Neural progenitor cell (in vitro differentiated cells): ENCODE measurements at places on chromosomes 1 and 21.

DNA sequence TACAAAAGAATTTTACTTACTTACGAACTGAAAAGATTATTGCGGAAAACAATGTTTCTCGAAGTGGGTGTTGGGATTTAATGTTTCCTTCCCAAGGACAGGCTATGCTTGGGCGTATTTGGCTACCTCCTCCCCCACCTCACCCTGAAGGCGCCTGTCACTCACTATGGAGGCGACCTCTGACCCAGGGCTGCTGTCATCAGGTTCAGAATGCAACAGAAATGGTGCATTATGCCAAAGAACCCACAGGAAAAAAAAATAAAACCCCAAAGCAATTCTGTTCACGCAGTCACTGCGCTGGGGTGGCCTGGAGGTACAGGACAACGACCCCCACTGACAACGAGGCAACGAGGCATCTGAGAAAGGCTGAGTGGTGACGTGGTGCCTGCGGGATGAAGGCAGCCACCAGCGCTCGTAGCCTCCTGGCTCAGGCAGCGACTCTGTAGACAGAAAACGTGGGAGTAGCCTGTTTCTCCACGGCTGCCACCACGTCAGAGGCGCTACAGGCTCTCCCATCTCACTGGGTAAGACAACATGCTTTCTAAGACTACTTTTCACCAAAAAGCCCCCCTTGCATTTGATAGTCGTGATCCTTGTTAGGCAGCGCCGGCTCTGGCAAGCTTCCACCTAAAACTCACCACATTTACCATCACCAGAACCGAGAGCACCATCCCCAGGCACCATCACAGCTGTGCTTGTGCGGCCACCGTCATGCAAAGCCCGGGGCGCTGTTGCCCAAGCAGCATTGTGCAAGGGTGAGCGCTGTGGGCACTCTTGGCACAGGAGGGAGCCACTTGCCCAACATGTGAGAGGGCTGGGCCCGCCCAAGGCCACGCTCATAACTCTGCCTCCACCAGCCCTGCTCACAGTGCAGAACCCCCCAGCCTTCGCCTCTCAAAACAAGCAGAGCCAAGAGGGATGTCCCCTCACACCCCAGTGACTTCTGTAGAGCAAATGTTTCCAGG is 14.3 kb downstream of the NADK start:
- no peak for DNase-seq

DNA sequence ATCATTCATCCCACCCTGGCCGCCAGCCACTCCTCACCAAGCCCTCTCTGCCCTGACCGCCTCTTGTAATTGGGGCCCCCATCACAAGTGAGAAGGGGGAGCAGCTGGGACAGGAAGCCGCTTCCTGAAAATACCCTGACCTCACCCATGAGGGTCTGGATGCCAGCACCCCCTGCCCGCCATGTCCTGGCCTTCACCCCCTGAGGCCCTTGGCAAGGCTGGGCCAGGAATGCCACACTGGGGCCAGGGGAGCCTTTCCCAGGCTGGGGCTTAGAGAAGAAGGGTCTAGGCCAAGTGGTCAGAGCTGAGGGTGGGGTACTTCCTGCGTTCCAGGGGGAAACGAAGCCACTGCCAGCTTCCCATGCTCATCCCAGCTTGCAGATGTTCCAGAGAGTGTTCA is 60.5 kb downstream of the TAS1R2 start:
- DNase-seq = no peak

DNA sequence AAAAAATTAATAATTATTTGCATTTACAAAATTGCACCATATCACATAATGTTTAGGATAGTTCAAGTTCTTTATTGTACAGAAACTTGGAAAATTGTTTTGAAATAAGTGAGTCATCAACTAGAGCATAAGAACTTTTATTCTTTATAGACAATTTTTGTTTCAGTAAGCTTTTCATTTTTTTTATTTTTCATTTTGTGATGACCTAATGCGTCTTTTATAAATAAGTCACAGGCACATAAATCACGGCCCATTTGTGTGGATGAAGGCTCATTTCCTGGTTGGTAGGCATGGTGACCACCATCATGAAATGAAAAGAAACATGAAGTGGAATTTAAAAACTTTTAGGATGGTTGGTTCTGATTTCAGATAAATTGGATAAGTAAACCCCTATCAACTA is 39.3 kb downstream of the SPAG17 start:
- DNase-seq = no peak

DNA sequence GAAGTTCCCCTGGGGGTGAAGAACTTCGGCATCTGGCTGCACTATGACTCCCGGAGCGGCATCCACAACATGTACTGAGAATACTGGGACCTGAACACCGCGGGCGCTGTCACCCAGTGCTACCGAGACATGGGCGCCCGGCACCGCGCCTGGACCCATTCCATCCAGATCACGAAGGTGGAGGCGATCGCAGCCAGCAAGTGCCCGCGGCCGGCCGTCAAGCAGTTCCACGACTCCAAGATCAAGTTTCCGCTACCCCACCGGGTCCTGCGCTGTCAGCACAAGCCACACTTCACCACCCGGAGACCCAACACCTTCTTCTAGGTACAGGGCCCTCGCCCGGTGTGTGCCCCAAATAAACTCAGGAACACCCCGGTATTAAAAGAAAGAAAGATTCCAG is 22.0 kb upstream of the SLC9A1 start:
- no peak for DNase-seq

GRCh38 chr21:45873866-45874265 is 107.7 kb upstream of the COL6A1 start:
- DNase-seq = no peak

DNA sequence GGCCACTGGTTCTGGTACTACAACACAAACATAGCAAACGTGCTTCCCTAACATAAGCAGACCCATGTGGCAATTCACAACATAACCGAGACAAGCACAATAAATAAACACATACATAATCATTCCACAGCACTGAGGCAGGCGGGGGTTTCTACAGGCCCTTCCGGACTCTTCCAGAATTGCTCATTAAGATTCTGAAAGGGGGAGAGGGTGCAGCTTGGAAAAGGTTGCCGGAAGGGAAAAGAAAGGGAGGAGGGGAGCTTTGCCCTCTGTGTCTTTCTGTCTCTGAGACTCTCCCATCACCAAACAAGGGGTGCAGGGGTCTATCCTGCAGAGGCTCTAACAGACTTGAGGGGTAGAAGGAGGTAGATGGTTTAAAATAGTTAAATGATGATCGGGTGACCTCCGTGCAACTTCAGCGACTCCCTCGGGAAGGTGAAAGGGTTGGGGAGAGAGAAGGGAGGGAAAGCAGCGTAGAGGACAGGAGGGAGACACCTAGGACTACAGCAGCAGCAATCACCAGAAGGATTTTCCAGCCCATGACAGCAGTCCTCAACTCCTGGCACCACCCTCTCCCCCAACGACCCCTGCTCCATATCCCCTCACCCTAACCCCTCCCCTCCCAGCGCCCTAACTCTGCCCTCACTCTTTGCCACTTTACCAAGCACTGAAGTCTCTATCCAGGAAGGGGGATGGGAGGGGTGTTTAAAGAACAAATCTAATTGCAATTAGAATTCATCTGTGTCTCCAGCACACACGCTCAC is 365.5 kb upstream of the ESRRG start:
- DNase-seq = peak; percentile 22

- DNase-seq = no peak
These were observed 719 bp upstream of the PARS2 start for GRCh38 chr1:54764922-54765561.

DNA sequence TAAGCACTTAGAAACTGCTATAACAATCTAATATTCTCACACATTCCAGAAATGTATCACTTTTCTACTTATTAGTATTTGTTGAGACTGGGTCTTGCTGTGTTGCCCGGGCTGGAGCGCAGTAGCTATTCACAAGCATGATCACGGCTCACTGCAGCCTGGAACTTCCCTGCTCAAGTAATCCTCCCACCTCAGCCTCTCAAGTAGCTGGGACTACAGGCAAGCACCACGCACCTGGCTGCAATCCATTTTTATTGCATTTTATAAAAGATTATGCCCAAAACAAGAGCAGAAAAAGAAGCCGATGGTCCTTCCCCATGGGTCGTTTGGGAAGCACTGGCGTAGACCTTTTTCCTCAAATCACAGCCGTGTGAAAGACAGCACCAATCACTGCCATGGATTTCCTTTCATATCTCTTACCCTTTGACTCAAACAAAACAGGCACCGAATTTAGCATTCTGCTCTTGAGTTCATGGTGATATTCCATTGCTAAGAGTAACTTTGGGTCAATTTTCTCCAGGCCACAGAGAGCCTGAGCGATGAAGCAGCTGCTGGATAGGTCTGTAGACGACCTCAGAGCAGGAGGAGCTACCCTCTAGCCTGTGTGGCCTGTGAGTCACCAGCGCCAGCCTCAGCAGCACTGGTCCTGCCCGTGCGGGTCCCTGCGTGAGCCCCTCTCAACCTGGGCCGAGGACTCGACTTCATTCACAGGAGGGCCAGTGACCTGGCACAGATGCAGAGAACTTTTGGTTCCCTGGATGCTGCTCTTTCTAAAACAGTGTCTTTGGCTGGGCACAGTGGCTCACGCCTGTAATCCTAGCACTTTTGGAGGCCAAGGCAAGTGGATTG is 80.8 kb downstream of the PIK3CD start:
- no peak for DNase-seq

- DNase-seq = peak; percentile 56
These were observed 825 bp downstream of the DCAF8 start for GRCh38 chr1:160261556-160261892.

DNA sequence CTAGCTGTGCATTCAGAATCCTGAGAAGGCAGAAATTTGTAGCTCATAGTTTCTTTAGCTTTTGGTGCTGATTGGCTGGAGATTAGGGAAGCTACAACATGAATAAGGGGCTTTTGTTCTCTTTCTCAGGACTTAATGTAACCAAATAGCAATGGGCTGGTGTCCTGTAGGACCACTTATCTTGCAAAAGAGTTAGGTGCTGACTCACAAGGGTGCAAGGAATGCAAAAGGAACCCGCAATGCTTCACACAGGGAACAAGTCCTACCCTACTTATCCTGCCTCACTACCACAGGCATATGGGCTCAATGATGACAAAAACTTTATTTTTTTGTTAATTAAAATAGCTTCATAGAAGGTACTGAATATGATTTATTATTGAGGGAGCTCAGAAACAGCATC is 541.5 kb downstream of the AMY1C start:
- no peak for DNase-seq

GRCh38 chr1:175845338-175845737 is 101.9 kb upstream of the TNR start:
- DNase-seq = no peak

DNA sequence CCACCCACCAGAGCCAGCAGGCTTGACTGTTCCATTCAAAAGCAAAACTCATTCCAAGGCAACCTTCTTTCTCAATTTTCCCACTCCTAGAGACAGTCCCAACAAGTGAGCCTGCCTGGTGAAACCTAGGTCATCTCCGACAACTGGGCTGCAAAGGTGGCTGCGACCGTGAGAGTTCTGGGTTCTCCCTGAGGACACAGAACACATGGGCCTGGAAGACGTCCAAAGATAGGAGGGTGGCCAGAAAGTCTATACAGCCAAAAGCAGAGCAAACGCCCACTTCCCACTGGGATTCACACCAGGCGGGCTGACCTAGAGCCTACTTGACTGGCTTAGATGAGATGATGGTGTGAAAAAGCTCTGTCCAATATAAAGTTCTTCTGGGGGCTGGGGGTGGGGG is 90.2 kb upstream of the GRIK3 start:
- no peak for DNase-seq

- DNase-seq = no peak
These were observed 66.4 kb downstream of the LRRC8D start for GRCh38 chr1:89887270-89887669.

- DNase-seq = no peak
These were observed 242.5 kb upstream of the TMPRSS15 start for GRCh38 chr21:18646116-18646515.

- DNase-seq = no peak
These were observed 2.2 kb upstream of the HSD3B1 start for GRCh38 chr1:119504831-119505230.

- no peak for DNase-seq
These were observed 8.3 kb upstream of the FAM177B start for GRCh38 chr1:222728746-222729145.

DNA sequence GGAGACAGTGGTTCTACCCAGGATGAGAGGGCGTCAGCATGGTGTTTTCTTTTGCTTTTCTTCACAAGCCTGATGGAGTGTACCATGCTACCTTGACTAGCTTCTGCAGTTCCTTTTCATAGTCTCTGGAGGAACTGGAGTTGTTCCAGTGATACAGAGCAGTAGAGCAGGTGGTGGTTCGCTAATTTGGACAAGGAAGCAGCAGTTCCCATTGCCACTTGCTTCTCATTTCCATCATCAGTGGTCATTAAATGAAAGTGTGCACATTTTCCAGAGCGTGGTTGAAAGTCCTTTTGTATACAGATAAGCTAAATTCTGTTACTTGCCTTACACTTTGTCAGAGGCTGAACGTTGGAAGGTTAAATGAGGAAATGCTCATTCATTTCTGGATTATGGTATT is 182.3 kb downstream of the C1orf21 start:
- no peak for DNase-seq

DNA sequence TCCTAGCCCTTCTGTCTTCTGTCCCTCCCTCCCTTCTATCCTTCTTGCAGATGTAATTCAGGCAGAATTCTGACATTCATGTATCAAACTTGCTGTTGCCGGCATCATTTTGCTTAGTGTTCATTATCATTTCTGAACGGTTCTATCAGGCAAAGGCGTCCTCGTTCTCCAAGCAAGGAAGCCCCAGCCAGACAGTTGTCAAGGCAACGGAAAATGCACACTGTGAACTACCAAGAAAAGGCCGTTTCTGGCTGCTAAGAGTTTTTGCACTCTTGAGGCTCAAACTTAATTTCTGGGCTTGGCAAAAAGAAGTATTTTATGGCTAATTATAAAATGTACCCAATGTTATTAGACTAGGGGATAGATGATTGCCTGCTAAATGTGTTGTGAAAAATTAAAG is 164.7 kb upstream of the KCNJ15 start:
- no peak for DNase-seq

DNA sequence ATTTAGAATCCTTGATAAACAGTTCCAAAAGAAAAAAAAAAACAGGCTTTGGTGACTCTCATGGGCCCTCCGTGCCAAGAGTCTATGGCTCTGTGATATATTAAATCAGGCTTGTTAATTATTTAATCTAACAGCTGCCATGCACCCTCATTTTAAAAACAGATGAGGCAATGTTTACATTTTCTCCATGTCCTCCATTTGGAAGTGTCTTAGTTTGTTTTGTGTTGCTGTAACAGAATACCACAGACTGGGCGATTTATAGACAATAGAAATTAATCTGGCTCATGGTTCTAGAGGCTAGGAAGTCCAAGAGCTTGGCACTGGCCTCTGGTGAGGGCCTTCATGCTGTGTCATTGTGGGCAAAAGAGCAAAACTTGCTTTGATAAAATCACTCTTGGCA is 58.0 kb downstream of the B3GALT5 start:
- no peak for DNase-seq

DNA sequence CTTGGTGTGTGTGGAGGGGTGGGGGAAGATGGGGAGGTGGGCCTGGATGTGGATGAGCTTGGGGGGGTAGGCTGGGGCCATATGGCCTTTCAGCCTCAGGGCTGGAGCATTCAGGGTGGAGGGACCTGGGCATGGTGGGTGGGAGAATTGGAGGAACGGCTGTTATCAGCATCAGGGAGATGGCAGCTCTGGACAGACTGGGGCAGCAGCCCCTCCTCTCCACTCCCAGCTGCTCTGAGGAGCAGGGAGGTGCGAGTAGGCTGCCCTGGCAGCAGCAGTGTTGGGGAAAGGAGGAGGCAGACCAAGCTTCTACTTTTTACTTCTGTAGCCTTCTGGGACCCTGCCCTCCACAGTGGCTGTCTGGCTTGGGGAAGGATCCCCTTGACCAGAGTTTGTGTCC is 10.2 kb downstream of the PPFIA4 start:
- no peak for DNase-seq
